ENCODE measurements at places on chromosomes 12 and 14.

GRCh38 chr12:130879212-130879686 is 7.4 kb downstream of the RAN start:
- no peak for DNase-seq

- DNase-seq, result peak; percentile 38
Measured at GRCh38 chr12:40171066-40171465, 53.7 kb upstream of the LRRK2 start.

GRCh38 chr12:1767407-1768090 is 52.8 kb upstream of the LRTM2 start:
- DNase-seq, result no peak

- DNase-seq, result no peak
Measured at GRCh38 chr14:64828071-64828470, 51.6 kb downstream of the SPTB start.

DNA sequence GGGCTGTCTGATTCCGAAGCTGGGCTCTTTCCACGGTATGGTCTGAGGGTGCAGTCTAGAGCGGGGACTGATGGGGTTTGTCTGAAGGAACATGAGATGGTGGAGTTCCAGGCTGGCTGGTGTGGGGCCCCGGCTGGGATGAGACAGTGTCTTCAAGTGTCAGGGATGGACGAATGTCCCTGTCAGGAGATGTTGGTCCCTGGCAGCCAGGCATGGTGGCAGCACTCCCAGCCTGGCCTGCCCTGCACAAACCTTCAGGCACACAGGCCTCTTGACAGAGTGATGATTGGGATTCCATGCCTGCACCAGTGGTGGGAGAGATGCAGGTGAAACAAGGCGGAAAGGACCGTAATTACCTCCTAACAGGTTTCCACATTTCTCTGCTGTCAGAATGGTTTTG is 221.9 kb downstream of the CACNA1C start:
- no peak for DNase-seq
